ENCODE measurements at places on chromosomes 6 and 20.

GRCh38 chr6:159716247-159717096, 10.8 kb upstream of the WTAP start:
- no peak for DNase-seq

DNA sequence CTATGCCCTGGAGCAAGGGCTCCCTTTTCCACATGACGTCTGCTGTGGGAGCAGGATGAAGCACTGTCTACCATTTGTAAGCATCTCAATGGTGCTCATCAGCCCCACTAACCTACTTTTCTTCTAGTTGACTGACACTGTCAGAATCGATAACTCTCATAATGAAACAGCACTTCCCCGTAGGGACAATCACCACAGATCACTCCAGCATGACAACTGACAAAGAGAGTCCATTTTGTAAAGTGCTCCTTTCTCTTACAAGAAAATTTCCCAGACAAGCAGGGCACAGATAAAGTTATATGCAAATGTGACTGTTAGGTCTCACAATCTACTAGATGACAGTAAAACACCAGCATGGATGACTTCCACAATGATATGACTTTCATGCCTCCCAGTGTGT, 46.4 kb downstream of the HEBP2 start:
- no peak for DNase-seq

GRCh38 chr6:88823998-88824397, 139.4 kb downstream of the RNGTT start:
- DNase-seq: no peak

DNA sequence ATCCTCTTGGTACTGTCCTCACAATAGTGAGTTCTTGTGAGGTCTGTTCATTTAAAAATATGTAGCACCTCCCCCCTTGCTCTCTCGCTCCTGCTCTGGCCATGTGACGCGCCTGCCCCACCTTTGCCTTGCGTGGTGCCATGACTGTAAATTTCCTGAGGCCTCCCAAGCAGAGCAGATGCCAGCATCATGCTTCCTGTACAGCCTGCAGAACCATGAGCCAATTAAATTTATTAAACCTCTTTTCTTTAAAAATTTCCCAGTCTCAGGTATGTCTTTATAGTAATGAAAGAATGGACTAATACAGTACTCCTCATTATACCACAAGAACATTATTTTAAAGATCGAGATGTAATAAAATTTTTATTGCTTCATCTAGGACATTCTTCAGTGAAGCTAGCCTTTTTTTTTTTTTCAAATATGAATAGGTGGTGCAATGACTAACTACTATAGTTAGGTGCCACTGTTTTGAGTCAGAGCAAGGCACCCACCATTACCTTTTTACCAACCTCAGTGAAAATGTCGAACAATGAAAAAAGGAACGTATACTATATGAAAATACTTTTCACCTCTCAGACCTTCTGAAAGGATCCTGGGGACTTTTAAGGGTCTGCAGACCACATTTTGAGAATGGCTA, 191.1 kb upstream of the SGK1 start:
- DNase-seq: no peak

DNA sequence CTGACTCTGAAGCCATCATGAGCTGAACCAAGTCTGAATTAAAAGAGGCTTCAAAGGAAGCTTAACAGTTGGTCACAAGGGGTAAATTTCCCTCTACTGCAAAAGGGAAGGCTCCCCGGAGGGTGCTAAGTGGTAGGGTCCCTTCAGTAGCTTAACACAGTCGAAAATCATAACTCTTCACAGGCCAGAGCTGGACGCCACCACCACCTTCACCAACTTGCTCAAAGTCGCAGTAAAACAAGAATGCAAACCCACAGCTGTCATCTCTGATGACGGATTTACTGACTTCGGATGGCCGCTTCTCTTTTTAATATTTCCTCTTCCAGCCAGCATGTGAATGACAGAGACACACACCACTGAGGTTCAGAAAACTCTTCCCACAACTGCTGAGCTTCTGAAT, 144.7 kb upstream of the FBXL4 start:
- DNase-seq: no peak

All from NCI-H2081 treated with DMSO at 0.1 percent for 48 hours (cell line).